Stimulated activated CD8-positive, alpha-beta memory T cell treated with anti-CD3 and anti-CD28 coated beads, Interleukin-4, amount 100 ng/mL, for 1 hour (primary cell): ENCODE measurements at places on chromosomes 5 and 9.

- no peak for DNase-seq
Observed at GRCh38 chr5:67377631-67378030, 181.0 kb upstream of the CD180 start.

DNA sequence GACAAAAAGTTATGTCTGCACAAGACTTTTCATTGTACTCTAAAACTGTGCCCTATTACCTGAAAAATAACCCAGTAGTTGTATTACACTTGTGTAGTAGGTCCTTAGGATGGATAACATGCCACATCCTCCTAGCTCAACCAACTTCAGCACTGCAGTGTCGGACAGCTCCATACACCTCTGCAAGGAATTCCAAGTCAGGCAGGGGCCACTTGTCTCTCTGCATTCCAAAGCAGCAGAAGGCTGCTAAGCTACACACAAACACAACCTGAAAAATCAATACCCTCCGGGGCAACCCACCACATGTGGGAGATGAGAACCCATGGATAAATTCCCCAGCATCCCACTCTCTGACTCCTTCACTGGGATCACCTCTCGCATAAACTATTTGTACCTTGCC, 50.2 kb downstream of the MED10 start:
- no peak for DNase-seq

GRCh38 chr5:40436535-40437237, 243.0 kb upstream of the PTGER4 start:
- DNase-seq: no peak

- DNase-seq: no peak
Observed at GRCh38 chr5:143021595-143021994, 251.4 kb downstream of the ARHGAP26 start.

DNA sequence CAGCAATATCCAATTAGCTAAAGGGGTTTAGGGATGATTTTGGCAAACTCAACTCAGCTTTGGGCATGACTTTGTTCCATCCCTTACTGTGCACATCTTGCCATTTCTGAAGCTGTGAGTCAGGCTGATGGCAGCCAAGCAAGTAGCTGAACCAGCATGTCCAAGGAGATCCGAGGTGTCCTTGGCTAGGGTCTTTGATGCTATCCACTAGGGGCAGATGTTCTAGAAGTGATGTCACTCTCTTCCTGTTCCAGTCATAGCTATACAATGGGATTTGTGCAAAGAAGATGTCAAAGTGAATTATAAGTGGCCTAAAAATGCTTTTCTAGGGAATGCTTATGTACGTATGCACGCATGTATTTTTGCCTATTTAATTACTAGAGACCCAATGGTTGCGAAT, 160.8 kb upstream of the PAPPA start:
- DNase-seq: no peak

DNA sequence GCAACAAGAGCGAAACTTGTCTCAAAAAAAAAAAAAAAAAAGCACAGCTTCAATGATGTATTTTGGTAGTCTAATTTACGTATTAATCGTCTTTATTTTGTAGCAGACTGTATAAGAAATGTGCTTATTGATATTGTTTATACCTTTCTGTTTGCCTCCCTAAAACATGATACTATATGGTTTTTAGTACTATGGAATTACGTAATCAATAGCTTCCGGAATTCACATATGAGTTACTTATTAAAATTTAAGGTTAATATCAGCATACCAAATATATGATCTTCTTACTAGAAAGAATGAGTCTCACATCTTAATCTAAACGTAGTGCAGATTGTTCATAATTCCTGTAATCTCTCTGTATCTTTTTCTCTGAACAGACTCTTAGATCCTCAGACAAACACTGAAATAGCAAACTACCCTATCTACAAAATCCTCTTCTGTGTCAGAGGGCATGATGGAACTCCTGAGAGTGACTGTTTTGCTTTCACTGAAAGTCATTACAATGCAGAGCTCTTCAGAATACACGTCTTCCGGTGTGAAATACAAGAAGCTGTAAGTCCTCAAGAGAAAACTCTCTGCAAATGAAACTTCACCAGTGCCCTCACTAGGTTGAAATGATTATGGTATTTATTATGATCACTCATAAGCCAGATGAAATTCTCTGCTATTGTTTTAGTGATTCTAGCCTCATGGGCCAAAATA, 44.4 kb upstream of the GPR21 start:
- DNase-seq: no peak

GRCh38 chr5:117863586-117864296, 1124.6 kb downstream of the DTWD2 start:
- DNase-seq: no peak

DNA sequence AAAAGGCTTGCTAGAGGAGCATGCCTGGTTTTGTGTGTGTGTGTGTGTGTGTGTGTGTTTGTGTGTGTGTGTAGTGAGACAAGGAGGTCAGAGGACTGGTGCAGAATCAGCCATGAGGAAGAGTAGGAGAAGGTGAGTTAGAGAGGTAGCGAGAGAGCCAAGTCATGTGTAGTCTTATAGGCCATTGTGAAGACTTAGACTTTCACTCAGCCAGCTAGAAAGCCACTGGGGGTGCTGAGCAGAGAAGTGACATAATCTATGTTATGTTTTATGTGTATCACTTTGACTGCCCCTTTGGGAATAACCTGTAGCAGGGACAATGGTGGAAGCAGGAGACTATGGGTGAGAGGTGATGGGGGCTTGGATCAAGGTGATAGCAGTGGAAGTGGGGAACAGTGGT, 180.5 kb upstream of the CLINT1 start:
- no peak for DNase-seq

DNA sequence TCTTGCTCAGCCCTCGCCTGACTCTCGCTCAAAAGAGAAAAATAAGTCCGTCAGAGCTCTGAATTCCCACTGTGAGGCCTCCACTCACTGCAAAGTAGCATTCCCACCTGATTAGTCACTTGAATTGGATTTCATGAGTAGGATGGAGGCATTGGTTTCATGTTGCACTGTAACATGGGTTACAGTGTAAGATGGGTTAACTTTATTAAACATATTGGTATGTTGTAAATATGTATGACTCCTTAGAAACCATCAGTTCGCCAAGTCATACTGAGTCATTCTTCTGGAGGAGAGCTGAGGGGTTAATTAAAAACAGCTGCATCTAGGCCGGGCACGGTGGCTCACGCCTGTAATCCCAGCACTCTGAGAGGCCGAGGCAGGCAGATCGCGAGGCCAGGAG, 93.8 kb upstream of the BNC2 start:
- no peak for DNase-seq

DNA sequence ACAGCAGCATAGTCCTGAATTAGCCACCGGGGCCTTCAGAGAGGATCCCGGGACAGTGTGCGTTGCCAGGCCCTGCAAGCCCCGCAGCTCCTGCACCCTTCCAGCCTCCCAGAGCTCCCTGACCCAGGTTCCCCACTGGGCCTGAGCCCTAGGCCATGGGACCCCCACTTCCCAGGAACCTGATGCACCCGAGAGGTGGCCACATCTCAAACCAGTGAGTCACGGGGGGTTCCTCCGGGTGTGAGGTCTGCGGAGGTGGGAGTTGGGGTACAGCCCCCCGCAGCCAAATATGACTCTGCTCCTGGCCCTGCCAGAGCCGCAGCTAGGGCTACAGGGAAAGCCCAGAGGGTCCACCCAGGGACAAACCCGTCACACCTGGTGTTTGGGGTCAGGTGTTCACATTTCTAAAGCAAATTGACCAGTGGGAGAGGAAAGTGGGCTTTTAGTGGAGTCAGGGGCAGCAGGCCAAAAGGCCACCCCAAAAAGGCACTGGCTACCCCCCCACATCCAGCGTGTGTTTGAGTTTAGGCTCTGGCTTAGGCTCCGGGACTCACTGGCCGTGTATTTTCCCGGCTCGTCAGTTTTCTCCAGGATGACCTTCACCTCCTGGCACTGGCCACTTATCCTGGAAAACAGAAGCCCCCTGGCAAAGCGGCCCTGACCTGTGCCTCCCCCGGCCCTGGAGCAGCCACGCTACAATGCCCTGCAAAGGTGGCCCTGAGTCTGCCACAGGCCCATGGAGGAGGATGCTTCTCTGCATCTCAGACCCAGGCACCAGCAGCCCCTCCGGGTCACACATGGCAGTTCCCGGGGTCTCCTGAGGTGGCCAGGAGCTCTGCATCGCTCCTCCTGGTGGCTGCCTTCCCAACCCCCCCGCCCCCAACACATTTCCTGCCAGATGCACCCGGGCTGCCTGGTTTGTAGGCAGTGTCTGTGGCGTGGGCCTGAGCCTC, 17.4 kb upstream of the OBP2B start:
- no peak for DNase-seq

GRCh38 chr5:159262472-159262858, 625 bp upstream of the UBLCP1 start:
- no peak for DNase-seq

- no peak for DNase-seq
Observed at GRCh38 chr5:6780802-6781391, 67.7 kb downstream of the TENT4A start.

DNA sequence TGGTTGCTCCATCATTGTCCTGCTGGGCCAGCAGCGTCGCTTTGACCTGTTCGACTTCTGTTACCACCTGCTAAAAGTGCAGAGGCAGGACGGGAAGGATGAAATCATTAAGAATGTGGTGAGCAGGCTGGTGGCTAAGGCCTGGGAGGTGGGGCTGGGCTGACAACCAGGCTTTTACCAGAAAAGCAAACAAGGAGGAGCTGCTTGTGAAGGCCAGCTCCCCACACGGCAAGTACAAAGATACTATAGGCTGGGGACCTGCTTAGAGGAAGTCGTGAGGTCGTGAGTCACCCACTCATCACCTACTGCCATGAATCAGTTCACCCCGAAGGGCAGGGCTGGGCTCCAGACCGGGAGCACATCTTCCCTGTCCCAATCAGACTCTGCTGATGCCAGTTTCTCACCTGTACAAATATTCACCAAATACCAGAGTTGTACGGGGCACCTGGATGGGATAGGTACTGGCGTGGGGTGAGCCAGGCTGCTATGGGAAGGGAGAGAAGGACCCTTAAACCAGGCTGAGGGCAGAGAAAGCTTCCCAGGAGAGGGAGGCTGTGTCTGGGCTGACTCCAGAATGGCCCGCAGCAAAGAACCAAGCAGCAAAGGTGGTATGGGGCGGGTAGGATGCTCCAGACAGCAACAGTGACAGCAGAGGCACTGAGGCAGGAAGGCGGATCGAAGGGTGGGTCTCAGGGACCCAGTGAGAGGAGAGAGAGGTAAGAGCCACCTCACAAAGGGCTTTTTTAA, 69.3 kb upstream of the NIPAL4 start:
- DNase-seq: peak; percentile 15

DNA sequence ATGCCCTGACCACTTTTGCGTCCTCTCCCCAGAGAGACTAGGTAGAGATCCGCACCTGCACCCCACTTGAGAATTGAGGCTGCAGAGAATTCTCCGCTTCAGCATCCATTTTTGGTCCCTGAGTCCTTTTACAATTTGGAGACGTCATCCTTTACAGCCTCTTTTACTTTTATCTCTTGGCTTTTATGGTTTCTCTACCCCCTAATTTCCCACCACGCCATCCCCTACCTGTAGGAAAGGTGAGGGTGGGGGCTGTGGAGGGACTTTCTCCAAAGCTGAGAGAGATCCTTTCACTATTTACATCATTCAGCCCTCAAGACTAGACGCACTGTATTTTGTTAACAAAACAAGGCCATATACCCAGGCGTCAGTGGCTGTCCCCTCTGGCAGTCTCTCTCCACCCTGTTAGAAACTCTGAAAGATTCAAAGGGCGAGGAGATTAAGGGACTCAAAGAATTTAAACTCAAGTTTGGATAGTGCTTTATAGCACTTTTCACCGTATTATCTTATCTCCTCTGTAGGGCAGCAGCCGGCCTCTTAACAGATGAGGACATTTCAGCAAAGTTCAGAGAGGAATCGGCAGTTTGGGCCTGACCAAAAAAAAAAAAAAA, 1.7 kb downstream of the MSX2 start:
- no peak for DNase-seq
